ENCODE measurements at places on chromosomes 5 and 9. TPM values are rescaled to one million over a fixed set of nuclear protein-coding genes. Genes with fewer than 3 reads are reported as not detected.

GRCh38 chr5:180865981-180866695, 5.1 kb upstream of the ZFP62 start:
- DNase-seq, result no peak

GRCh38 chr5:168489059-168489458, 2.8 kb downstream of the RARS1 start:
- DNase-seq, result no peak

DNA sequence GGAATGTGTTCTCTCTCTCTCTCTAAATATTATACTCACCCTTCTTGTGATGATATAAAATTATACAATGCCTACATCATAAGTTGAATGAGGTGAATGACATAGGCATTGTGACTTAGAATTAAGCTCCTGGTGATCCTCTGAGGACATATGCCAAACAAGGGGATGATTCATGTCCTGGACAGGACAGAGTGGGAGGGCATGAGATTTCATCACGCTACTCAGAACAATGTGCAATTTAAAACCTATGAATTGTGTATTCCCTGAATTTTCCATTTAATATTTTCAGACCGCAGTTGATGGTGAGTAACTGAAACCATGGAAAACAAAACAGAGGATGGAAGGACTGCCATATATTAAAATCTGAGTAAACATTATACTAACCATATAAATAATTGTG, 782.2 kb upstream of the NUDT12 start:
- DNase-seq, result no peak

- no peak for DNase-seq
Measured at GRCh38 chr5:168364750-168365550, 73.5 kb downstream of the WWC1 start.

GRCh38 chr9:114131808-114132549, 23.4 kb upstream of the COL27A1 start:
- no peak for DNase-seq

DNA sequence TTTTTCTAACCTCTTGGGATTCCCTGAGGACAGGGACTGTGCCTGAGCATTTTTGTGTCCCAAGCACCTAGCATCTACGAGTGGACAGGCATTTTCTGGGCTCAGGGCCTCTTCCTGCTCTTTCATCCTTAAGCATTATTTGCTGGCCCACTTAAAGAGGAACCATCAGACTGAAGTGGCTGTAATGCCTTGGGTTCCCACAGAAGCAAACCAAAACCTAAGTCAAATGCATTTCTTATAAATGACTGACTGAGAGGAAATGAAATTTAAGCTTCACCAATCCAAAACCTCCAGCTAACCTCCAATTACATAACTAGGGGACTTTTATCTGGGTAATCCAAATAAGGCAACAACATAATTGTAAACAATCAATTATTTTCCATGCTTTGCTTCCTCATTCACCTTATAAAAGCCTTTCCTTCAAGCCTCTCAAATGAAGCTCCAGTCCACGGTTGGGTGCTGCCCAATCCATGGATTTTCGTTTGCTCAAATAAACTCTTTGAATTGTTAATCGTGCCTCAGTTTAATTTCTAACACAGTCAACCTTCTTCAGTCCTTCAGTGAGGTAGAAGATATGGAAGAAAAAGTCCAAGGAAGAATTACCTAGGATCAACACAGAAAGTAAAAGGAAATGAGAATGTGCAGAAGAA, 25.3 kb upstream of the SLC31A2 start:
- DNase-seq, result no peak

DNA sequence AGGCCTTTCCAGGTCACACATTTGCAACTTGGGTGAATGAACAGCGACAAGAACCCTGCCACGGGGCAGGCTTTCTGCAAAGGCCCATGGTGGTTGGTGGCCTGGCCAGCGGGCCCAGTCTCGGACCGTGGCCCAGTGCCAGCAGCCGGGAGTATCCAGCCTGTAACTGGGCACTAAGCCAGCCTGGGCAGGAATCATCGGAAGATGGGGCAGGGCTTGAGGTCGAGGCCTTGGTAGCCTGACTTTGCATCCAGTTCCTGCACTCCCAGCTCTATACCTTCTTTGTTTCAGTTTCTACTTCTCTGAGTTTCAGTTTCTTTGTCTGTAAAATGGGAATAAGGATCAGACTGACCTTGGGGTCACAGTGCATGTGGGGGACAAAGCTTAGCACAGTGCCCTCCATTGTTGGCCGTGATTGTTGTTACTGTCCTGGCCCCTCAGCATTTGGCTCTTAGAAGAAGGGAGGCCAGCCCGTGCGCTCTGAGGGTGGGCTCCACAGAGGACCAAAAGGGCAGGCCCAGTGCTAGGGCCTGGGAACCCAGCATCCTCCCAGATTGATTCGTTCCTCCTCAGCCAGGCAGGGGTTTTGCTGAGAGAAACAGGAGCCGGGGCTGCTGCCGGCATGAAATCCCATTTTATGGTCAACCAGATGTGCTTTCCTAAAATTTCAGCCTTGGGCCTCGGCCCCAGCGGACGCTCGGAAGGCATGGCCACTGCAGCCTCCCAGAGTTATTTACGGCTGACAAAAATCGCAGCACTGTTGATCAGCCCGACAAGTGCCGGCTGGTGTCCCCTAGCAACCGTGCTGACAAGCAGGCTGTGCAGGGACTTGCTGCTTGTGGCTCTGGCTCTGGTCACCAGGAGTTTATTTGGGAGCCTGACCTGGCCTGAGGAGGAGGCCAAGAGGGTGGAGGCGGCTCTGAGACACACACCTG, 43.6 kb downstream of the JADE2 start:
- peak; percentile 89 for DNase-seq

DNA sequence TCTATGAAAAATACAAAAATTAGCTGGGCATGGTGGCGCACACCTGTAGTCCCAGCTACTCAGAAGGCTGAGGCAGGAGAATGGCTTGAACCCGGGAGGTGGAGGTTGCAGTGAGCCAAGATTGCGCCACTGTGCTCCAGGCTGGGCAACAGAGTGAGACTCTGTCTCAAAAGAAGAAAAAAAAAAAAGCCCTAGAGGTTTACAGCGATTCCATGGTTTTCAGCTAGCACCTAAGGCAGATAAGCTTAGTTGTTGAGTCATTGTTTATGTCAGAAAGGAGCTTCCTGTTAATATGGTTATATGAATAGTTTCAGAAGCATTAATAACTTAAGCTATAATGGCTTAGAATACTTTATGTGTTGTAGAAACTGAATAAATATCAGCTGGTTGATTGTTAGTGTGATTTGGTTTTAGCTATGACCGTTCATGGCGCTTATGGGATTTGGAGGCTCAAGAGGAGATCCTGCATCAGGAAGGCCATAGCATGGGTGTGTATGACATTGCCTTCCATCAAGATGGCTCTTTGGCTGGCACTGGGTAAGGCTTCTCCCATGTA, 13.0 kb downstream of the RNF183 start:
- no peak for DNase-seq

Gene EFNA5
- 2.1 TPM for total RNA-seq

Gene GARIN3
- not detected for total RNA-seq

Gene PCDHGA5
- total RNA-seq, result 2.0 TPM

Gene FOXD1
- 0.36 TPM for total RNA-seq

Gene EHMT1
- 49.6 TPM for total RNA-seq

Gene HSPB3
- 145 TPM for total RNA-seq

All from psoas muscle (tissue), 8 donors.